Islet precursor cell (in vitro differentiated cells): ENCODE measurements at places on chromosomes 5 and 9.

DNA sequence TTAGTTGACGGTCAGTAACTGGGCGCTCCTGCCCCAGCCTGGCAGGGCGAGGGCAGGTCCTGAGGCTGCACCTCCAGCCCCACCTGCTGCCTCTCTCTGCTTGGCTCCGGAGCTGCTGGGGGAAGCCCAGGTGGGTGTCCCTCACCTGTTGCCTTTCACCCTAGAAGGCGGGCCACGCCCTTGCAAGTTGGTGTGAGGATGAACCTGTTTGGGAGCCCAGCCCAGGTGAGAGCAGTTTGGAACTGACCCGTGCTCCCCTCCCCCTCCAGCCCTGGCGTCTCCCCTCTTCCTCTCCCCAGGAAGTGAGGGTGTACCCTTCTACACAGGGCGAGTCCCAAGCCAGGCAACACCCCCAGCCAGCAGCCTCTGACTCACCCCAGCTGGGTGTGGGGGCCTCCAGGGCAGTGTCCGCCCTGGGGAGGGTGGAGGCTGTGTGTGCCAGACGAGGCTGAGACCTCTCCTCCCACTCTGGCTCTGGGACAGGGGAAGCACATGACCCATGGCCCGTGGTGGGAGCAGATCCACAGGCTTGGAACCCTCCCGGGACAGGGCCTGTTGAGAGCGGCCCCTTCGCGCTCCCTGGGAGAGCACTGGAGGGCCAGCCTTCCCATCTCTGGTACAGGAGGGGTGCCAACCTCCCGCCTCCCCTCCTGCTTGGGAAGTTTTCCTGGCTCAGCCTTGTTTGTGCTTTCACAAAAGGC, 10.4 kb downstream of the LRRC8A start:
- no peak for DNase-seq

DNA sequence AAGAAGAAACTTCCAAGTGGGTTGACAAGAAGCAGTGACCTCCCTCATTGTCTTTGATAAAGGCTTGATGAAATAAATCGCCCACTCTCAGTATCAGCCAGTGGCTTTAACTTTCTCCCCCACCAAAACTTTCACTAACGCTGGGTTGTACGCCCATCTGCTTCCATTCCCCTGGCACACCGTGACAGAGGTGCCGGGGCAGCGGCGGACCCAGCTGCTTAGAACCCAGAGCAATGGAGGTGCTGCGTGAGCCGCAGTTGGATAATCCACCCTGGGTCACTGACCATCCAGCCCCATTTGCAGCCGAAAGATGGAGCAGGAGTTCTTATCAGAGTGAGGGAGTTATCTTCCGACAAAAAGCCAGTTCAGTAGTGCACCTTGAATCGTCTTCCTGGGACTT, 270.7 kb downstream of the ARHGEF28 start:
- DNase-seq, result no peak

DNA sequence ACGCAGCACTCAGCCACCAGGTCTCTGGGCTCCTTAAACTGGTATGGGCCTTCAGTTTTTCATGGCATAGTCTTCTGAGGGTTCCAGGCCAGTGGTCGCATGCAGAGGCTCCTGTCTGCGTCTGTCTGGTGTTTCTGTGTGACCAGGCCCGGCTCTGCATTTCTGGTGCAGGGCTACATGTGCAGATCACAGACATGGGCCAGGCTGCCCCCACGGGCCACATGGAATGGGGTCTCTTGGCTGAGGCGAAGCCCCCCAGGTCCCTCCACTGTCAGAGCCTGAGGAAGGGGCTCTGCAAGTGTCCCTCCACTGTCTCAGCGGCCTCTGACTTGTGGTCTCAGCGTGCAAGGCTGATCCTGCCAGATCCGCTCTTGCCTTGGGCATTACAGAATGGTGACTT, 15.6 kb upstream of the CARD19 start:
- DNase-seq, result peak; percentile 41

- DNase-seq, result no peak
These were observed 130.8 kb upstream of the MAN2A1 start for GRCh38 chr5:109558952-109559351.

DNA sequence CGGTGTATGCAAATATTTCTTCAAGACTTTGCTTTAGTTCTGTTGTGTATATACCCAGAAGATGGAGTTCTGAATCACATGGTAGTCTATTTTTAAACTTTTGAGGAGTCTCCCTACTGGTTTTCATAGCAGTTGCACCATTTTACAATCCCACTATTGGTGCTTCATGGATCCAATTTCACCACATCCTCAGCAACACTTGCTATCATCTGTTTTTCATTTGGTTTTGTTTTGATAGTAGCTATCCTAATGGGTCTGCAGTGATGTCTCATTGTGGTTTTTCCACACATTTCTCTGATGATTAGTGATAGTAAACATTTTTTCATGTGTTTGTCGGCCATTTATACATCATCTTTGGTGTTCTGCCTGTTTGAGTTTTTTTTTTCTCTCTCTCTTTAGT, 1339.3 kb downstream of the EFNA5 start:
- no peak for DNase-seq

- no peak for DNase-seq
These were observed 107.1 kb upstream of the MSX2 start for GRCh38 chr5:174617285-174617684.
